ENCODE measurements at places on chromosomes 2 and 18.

GRCh38 chr2:144364944-144365738 lies 154.8 kb downstream of the ZEB2 start:
- DNase-seq, result no peak

- no peak for DNase-seq
Measured at GRCh38 chr2:45748239-45748638, 96.8 kb downstream of the PRKCE start.

DNA sequence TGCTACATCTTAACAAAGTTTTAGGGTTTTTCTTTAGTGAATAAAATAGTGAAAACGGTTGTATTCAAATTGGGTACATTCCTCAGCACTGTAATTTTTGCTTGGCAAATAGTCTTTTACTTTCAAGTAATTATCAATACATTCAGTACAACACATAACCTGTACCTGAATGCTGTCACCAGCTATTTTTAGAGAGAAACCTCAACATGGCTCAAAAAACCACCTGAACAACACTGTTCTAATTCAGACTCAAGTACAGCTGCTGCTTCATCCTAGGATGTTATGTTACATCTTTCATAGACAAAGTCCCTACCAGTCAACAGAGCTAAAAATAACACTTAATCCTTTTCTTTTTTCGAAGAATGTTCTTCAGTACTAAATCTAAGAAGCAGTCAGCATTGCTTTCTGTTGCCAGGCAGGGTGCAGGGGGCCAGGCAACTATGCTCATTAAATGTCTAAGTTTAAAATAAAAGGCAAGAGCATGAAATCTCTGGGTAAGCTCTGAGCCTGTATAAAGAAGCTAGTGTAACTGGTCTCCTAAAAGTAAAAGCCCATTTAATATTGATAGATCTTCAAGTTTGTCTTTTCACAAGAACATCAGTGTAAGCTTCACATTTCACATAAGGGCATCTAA lies 20.5 kb downstream of the PDIA6 start:
- DNase-seq, result no peak

- DNase-seq, result no peak
Measured at GRCh38 chr18:37534627-37535026, 31.0 kb downstream of the CELF4 start.

DNA sequence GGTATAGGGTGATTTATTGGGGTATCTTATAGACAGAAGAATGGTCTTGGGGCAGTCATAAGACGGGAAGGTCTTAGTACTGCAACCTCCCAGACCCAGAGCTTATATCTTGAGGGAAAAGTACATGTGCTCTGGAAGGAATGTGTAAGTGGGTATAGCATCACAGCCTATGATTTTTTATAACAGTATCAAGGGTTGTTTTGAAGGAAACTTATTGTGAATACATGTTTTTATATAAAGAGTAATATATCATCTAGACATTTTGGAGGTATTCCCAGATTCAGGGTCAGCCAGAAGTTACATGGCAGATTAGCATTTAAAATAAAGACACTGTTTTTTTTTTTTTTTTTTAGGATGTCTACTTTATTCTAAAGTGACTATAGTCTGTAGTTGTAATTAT lies 47.6 kb upstream of the STON1 start:
- DNase-seq, result no peak

DNA sequence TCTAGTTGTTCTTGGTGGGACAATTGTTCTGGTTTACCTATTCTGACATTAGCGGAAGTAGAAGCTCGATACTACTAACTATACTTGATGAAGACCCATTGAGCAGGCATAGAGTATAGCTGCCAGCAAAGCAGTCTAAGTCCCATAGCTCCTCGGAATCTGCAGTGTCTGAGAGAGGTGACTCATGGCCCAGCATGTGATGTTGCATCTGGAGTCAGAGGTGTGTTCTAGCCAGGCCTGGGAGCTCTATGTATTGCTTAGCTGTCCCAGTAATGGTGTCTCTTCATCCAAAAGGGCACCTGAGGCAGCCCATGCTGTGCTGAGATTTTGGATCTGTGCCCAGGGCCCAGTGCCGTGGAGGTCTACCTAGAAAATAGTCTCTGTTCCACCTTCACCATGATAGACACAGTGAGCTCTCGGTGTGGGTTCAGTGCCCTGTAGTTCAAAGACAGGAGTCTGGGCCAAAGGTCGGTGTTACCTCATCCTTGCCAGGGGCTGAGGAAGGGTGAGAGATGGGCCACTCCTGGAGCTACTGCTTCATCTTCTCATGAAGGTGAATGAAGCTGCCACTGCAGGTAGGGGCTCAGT lies 47.3 kb downstream of the MEX3C start:
- no peak for DNase-seq

- DNase-seq, result no peak
Measured at GRCh38 chr2:238803996-238804870, 43.7 kb upstream of the TWIST2 start.

GRCh38 chr18:75070625-75071483 lies 138.1 kb downstream of the PTGR3 start:
- peak; percentile 70 for DNase-seq

- no peak for DNase-seq
Measured at GRCh38 chr18:1020731-1021344, 116.2 kb downstream of the ADCYAP1 start.

DNA sequence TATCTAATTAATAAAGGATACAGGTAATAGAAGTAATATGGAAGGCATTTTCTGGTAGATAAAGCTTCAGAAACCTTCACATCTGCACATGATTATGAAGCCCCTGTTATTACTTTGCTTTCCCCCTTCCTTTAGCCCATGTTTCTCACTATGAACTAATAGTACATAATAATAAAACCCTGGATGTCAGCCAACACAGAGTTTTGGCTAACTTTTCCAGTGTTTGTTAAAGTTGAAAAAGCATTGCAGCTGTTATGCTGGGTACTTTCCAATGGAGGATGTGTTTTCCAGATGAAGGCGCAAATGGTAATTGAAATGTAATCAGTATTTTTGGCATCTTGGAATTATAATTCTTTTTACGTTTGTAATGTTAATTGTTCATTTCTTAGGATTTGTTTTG lies 43.5 kb downstream of the SPTBN1 start:
- DNase-seq, result no peak

DNA sequence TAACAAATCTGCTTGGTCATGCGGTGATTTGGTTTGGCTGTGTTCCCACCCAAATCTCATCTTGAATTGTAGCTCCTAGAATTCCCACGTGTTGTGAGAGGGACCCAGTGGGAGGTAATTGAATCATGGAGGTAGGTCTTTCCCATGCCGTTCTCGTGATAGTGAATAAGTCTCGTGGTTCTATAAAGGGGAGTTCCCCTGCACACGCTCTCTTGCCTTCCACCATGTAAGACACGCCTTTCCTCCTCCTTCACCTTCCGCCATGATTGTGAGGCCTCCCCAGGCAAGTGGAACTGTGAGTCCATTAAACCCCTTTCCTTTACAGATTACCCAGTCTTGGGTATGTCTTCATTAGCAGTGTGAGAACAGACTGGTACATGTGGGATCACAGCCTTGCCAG lies 36.7 kb downstream of the TRABD2A start:
- DNase-seq, result no peak

GRCh38 chr2:173664513-173664910 lies 300.7 kb downstream of the SP3 start:
- DNase-seq, result no peak

- DNase-seq, result no peak
Measured at GRCh38 chr2:64024259-64024949, 5.2 kb upstream of the VPS54 start.

- DNase-seq, result no peak
Measured at GRCh38 chr18:77544792-77545191, 295.1 kb downstream of the GALR1 start.

GRCh38 chr2:35978218-35978617 lies 377.4 kb upstream of the CRIM1 start:
- no peak for DNase-seq

DNA sequence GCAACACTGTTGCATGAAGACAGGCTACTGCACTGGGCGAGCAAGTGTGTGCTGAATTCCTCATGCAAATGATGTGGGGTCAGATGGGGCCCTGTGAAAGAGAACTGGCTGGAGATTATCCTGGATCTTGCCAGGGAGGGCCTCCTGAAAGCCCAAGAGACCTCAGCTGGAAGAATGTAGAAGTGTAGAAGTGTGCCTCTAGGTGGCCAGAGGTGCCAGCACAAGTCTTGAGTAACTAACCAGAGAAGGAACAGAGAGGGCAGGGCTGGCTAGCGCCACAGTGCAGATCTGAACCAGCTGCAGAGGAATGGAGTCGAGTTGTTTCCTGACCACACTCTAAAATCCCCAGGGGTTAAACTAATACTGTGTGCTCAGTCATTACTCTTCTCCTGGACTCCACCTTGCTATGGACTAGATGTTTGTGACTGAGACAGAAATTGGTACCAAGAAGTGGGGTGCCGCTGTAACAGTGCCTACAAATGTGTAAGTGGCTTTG lies 399.3 kb downstream of the LRATD1 start:
- no peak for DNase-seq

Data from T47D (cell line).